Panc1 (cell line): ENCODE measurements at places on chromosomes 16 and 17.
A peak's percentile ranks its signal among the peaks of the same experiment; 100 is the strongest.

DNA sequence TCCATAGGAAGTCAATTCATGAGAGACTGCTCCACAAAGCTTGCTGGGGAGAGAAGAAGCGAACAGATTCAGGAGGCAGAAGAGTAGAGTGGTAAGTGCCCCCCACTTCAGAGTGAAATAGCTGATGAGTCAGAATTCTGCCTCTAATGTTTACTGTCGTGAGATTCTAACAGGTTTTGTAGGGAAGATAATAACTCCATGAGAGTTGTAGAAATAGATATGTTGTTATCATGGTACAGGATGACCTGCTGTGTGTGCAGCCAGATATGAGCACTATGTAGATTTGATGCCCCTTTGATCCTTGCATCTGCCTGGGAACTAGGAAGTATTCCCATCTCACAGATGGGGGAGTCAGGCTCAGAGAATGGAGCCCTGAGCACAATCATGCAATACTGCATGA lies 502.4 kb upstream of the CDH11 start:
- DNase-seq, result no peak

- DNase-seq, result no peak
Observed at GRCh38 chr16:64365448-64365931, 756.4 kb downstream of the CDH11 start.

DNA sequence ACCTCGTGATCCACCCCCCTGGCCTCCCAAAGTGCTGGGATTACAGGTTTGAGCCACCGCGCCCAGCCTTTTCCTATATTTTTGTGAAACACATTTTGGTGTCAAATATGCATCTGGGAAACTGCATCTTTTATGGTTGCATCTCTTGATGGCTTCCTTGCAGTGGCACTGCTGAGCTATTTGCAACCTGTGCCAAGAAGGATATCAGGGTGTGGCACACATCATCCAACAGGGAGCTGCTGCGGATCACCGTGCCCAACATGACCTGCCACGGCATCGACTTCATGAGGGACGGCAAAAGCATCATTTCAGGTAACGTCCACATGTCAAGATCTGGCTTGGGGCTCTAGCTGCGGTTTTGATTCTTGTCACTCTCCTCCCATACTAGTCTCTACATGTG lies 16.8 kb upstream of the USP43 start:
- DNase-seq, result no peak

DNA sequence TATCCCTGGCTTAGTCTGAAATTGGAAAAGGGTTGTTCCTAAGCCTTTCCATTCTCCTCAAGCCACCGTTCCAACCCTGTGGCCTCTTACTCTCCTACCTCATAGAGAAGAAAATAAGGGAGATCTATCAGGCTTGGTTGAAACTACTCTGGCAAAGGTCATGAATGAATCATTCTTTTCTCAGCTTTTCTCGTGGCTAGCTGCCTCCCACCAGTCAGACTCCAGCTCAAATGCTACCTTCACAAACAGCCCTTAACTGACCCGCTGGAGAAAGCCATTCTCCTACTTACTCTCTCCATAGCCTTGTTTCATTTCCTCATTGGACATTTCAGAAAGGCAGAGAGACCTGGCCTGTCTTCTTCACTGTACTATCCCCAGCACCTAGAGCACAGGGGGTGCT lies 8.9 kb downstream of the MYH10 start:
- DNase-seq, result no peak

GRCh38 chr16:87461466-87461991 lies 31.3 kb downstream of the ZCCHC14 start:
- peak; percentile 87 for DNase-seq

- peak; percentile 55 for DNase-seq
Observed at GRCh38 chr16:48444574-48444973, 59.4 kb upstream of the SIAH1 start.

DNA sequence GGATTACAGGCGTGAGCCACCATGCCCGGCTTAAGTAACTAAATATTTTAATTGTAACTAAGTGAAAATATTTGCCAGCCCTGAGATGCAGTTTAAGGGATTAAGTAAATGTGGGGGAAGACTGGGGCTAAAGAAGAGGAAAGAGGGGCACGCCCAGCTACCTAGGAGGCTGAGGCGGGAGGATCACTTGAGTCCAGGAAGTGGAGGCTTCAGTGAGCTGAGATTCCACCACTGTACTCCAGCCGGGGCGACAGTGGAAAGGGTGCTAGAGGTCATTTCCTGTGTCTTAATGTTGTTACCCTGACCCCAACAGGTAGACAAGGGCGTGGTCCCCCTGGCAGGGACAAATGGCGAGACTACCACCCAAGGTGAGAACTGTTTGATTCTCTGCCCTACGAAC lies 2.8 kb downstream of the ALDOA start:
- no peak for DNase-seq

DNA sequence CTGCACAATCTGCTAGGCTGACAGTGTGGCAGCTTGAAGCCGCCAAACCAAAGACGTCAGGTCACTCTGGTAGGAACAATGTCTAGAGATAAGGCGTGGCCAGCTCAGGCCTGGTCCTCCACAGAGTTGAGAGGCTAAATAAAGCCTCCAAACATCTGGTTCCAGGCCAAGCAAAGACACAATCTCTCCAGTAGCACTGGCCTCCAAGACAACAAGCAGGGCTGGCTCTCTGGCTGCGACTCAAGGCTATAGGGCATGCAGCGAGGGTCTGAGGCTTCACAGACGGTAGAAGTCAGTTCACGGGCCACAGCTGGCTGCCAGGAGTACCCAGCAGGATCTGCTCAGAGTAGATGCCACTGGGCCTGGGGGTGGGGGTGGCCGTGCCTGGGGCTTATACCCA lies 75.6 kb downstream of the ABR start:
- no peak for DNase-seq

GRCh38 chr17:17921192-17922069 lies 50.8 kb downstream of the TOM1L2 start:
- DNase-seq, result no peak

- no peak for DNase-seq
Observed at GRCh38 chr17:354651-355556, 2.3 kb upstream of the RPH3AL start.

- DNase-seq, result no peak
Observed at GRCh38 chr16:11159282-11159681, 96.7 kb downstream of the SOCS1 start.

DNA sequence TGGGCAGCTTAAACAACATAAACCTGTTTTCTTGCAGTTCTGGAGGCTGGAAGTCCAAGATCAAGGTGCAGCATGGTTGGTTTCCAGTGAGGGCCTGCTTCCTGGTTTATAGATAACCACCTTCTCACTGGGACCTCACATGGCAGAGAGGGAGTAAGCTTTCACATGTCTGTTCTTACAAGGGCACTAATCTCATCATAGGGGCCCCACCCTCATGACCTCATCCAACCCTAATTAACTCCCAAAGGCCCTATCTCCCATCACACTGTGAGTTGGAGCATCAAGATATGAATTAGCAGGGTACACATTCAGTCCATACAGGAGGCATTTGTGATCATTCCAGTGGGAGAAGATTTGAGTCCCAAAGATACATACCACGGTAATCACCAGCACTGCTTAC lies 50.5 kb upstream of the GRIN2A start:
- DNase-seq, result no peak

DNA sequence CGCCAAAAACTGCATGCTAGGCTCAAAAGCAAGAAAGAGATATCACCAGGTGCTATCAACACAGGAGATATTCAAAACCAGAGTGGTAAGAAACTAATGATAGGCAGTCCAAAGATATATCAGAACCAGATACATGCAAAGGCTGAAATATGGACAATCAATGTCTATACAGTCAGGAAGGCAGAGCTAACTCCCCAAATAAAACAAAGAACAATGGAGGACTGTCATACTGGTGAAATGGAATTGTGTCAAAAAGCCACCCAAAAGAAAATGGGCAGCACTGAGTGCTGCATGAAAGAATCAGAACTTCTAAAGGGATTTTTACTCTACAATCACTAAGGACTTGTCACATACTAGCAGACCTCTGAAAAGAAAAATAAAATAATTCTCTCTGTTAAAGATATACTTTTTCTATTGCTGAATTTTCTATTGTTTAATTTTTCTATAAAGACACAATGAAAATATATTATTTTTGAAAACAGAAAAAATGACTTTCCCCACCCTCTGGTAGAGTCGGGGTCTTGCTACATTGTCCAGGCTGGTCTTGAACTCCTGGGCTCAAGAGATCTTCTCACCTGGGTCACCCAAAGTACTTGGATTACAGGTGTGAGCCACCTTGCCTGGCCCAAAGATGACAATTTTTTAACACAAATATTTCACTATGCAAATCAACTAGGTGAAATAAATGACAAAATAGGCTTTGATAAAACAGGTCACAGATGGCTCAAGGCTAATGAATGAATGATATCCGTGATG lies 98.2 kb downstream of the USP32 start:
- DNase-seq, result no peak

DNA sequence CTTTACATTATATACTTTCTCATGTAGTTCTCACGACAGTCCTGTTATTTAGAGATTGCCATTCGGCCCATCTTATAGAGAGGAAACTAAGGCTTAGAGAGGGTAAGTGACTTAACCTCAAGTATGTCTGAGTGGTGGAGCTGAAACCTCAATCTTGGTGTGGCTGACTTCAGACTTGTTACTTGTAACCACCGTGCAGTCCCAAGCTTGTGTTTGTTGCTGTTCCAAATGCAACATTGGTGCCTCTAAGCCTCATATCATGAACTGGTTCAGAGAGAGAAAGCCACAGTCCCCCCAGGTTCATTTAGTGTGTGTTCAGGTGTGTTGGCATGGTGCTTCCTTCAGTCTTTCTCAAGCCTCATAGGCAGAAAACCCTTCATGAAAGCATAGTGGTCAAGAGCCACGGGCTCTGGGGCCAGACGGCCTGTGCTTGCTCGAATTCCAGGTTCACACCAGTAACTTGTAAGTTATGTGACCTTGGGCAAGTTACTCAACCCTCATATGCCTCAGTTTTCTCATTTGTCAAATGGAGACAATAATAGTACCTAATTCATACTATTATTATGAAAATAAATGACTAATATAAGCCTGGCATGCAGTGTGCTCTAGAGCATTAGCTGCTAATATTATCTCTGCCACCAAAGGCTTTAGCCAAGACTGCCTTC lies 39.9 kb downstream of the CDH1 start:
- DNase-seq, result no peak

- DNase-seq, result no peak
Observed at GRCh38 chr17:67055041-67055443, 10.7 kb downstream of the CACNG1 start.

DNA sequence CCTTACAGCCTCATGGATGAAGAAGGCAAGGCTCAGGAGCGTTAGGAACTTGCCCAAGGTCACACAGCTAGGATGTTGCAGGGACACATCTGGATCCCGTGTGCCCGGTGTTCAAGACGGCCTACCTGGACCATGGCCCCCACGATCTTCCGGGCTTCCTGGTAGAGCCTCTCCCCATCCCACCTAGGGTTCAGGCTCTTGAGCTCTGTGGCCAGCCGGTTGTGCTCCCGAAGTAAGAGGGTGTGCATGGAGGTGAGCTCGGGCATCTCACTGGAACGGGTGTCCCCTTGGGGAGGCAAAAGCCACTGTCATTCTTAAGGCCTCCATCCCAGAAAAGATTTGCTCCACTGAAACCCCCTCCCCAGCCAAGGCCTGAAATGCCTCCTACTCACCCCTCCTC lies 5.3 kb downstream of the MPO start:
- no peak for DNase-seq
